ENCODE measurements at places on chromosomes 4 and X.

- no peak for DNase-seq
Observed at GRCh38 chr4:7904952-7905915, 34.4 kb downstream of the AFAP1 start.

- no peak for DNase-seq
Observed at GRCh38 chr4:112664611-112665010, 27.7 kb downstream of the LARP7 start.

DNA sequence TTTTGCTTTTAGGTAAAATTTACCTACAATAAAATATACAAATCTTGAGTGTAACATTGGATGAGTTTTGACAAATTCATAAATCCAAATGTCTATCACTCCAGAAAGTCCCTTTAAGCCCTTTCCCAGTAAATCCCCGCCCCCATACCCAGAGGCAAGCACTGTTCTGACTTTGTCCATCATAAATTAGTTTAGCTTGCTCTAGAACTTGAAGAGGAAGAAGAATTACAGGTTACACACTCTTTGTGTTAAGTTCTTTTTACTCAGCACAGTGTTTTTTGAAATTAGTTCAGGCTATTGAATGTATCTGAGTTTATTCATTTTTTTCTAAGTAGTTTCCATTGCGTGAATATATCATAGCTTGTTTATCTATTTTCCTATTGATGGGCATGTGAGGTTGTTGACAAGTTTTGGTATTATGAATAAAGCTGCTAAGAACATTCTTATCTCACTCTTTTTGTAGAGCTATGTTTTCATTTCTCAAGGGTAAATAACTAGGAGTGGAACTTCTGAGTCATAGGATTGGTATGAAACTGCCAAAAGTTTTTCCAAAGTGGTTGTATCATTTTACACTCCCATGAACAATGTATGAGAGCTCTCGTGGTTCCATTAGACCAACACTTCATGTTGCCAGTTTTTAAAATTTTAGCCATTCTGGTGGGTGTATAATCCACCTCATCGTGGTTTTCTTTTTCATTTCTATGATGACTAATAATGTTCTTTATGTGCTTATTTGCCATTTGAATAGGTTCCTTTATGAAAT, 22.4 kb upstream of the HPSE start:
- DNase-seq = no peak

GRCh38 chr4:40323866-40324265, 11.3 kb upstream of the CHRNA9 start:
- no peak for DNase-seq
